ENCODE measurements at places on chromosomes 5 and 9. TPM values are rescaled to one million over a fixed set of nuclear protein-coding genes. Genes with fewer than 3 reads are reported as not detected.

The CARTPT gene
- total RNA-seq = not detected

The SLC12A2 gene
- total RNA-seq = 109 TPM

The PCDHAC2 gene
- total RNA-seq = 1.8 TPM

The FBP2 gene
- total RNA-seq = not detected

The SSNA1 gene
- 84.6 TPM for total RNA-seq

The C5orf34 gene
- total RNA-seq = 10.6 TPM

The PSD2 gene
- not detected for total RNA-seq

The ROPN1L gene
- 0.53 TPM for total RNA-seq

The C1QTNF2 gene
- not detected for total RNA-seq

The PCDHGA11 gene
- 12.5 TPM for total RNA-seq

The CRHBP gene
- not detected for total RNA-seq

The PCDHA3 gene
- 0.14 TPM for total RNA-seq

The CACNA1B gene
- total RNA-seq = 0.14 TPM

The IL13 gene
- not detected for total RNA-seq

The HARS2 gene
- 34.8 TPM for total RNA-seq

The SOHLH1 gene
- total RNA-seq = not detected

The SLC6A18 gene
- not detected for total RNA-seq

The PCDHA8 gene
- total RNA-seq = under 0.01 TPM

The IL3 gene
- total RNA-seq = not detected

The ANKRD18B gene
- total RNA-seq = 4.7 TPM

The IRX1 gene
- total RNA-seq = not detected

The TSTD2 gene
- 16.4 TPM for total RNA-seq

The ADGRV1 gene
- total RNA-seq = 0.50 TPM

The FABP6 gene
- not detected for total RNA-seq

The SMIM33 gene
- total RNA-seq = 0.13 TPM

The PCDHB12 gene
- total RNA-seq = 0.07 TPM

The SPINK13 gene
- total RNA-seq = not detected

The SAPCD2 gene
- 36.7 TPM for total RNA-seq

The PRLR gene
- total RNA-seq = not detected

The LECT2 gene
- total RNA-seq = not detected
